ENCODE measurements at places on chromosomes 7 and 10. TPM values are rescaled to one million over a fixed set of nuclear protein-coding genes. Genes with fewer than 3 reads are reported as not detected.

- peak; percentile 89 for DNase-seq
These were observed 8.3 kb downstream of the XPNPEP1 start for GRCh38 chr10:109914966-109915365.

EBF3 gene
- not detected for total RNA-seq

CARD11 gene
- not detected for total RNA-seq

SHH gene
- total RNA-seq, result not detected

PDE1C gene
- 1.2 TPM for total RNA-seq

DNA sequence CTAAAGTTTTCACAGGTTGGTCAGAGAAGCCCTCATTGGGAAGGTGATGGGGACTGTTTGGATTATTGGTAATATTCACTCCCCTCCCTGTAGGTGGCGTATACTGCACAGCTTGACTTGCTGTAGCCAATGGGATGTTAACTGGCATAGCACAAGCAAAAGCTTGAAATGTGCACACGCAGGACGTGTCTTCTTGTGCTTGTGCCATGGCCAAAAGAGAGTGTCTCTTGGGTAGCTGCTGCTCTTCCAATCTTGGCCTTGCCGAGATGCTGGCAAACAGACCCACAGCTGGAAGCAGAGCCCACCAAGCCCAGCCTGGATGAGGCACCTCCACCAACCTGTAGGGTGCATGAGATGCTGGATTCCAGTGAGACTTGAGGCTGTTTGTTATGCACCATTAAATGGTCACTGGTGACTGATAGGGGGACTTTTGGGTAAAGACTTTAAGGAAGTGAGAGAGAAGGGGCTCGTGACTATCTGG lies 266.0 kb downstream of the GRID1 start:
- DNase-seq, result no peak

TRPV6 gene
- total RNA-seq, result not detected

ATRNL1 gene
- total RNA-seq, result not detected

GRCh38 chr10:88525371-88526069 lies 57.6 kb downstream of the RNLS start:
- peak; percentile 57 for DNase-seq

DNA sequence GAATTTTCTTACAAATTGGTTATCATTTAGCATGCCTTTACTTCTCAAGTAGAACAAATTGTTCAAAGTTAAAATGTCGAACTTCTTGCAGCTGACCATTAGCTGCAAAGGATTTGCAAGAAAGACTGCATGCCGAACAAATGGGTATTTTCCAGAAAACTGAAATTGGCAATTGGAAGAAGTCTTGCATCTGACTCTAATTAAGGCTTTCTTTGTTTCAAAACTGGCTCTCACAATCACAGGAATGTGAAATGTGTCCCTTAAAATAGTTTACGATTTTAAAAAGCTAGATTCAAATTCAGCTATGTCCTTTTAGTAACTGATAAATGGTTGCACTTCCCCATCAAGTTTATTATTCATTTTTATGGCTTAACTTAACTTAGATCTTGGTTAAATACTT lies 207.9 kb downstream of the ARL4A start:
- DNase-seq, result no peak

CTNNA3 gene
- not detected for total RNA-seq

DNA sequence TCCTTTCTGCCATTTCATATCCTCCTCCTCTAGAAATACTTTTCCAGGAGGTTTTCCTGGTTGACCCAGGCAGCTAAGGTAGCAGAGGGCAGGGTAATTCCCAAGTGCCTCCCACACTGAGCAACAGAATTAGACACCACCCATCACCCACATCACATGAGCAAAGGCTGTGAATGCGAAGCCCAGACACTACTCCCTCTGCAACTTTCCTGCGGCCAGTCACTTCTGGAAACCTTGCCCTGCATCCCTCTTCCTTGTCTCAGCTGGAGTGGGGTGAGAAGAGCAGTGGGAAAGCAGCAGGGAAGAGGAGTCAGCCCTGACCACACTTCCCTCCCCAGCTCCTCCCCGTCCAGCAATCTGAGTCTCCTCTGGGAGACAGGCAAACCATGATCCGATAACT lies 15.2 kb downstream of the TMEM176B start:
- DNase-seq, result no peak

DNA sequence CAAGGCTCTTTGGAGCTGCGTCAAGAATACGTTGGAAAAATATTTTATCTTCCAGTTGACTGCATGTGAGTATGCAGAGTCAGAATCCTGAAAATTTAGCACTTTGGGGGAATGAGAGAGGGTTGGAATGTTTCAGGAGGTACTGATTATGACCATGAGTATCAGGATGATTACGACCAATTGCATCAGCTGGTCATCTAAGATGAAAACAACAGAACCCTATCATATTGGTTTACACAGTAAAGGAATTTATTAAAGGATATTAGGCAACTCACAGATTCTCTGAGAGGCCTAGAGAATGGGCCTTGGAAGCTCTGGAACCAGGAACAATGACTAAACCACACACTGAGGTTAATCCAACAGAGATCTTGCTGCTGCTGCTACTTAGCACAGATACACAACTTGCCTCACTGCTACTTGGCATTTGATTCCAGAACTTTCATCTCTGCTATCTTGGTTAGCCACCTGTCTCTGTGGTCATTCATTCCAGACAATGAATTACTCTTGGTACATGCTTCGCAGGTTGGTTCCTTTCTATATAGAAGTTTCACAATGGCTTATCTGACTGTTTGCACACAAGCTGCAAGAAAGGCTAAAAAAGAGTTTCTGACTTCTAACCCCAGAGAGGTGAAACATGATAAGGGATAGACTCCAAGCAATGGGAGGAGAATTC lies 68.0 kb upstream of the CTTNBP2 start:
- no peak for DNase-seq

- DNase-seq, result peak; percentile 69
These were observed 61.4 kb upstream of the GPR158 start for GRCh38 chr10:25113191-25114035.

DNA sequence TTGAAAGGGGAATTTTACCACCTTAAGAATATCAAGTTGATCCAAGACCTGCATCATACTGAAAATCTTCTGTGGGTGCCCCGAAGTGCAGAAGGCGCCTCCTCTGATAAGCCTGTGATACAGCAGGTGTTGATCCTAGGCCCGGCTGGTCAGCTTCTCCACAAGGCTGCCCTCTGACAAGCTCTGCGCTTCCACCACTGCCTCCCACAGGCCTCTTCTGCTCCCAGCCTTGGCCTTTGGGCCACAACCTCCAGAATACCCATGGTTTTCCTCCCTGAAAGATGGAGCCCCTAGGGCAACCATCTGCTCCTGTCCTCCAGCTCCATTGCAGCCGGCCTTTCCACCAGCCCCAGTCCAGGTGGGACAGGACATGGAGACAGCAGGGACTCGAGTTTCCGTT lies 5.6 kb upstream of the OGDHL start:
- DNase-seq, result no peak

GRCh38 chr10:27319752-27320431 lies 79.3 kb upstream of the ACBD5 start:
- no peak for DNase-seq

OPN1SW gene
- total RNA-seq, result not detected

GSTO2 gene
- total RNA-seq, result 2.1 TPM

DNA sequence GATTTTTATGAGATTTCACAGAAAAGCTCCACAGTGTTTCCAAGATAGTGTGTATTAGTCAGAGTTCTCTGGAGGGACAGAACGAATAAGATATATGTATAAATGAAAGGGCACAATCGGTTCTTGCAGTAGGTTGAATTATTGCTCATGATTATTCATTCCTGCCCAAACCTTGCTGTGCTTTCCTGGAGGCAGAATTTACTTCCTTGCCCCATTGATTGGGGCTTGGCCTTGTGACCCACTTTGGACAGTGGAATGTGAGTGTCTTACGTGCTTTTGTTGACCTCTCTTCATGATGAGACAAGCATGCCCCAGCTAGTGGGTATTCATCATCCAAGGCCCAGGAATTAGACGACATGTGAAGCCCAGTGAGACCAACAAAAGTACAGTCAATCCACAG lies 53.0 kb upstream of the ABCB5 start:
- no peak for DNase-seq

DNA sequence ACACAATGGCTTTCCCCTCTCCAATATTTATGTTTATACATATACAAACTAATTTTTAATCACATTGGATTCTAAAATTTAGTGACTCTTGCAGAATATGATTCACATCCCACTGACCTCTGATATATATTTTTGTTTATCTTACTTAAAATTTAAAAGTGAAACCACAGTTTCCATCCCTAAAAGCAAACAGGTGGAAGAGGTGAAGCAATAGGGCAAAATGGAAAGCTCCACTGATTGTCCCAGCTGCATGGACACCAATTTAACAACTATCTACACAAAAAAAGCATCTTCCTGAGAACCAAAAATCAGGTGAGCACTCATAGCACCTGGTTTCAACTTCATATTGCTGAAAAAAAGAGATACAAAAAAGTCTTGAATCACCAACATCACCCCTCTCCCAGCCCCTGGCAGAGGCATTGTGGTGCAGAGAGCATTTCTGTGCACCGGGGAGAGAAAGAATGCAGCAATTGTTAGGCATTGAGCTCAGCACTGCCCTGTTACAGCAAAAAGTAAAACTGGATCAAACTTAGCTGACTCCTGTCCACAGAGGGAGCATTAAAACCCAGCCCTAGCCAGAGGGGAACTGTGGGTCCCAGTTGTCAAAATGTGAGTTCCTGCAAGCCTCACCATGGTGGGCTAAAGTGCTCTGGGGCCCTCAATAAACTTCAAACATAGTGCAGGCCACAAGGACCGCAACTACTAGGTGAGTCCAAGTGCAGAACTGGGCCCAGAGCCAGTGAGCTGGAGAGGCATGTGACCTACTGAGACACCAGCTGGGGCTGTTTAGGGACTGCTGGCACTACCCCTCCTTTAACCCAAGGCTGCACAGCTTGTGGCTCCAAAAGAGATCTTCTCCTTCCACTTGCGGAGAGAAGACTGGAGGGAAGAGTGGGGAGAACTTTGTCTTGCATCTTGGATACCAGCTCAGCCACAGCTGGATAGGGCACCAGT lies 92.1 kb downstream of the SIRT1 start:
- DNase-seq, result no peak

PIK3CG gene
- total RNA-seq, result not detected

DNA sequence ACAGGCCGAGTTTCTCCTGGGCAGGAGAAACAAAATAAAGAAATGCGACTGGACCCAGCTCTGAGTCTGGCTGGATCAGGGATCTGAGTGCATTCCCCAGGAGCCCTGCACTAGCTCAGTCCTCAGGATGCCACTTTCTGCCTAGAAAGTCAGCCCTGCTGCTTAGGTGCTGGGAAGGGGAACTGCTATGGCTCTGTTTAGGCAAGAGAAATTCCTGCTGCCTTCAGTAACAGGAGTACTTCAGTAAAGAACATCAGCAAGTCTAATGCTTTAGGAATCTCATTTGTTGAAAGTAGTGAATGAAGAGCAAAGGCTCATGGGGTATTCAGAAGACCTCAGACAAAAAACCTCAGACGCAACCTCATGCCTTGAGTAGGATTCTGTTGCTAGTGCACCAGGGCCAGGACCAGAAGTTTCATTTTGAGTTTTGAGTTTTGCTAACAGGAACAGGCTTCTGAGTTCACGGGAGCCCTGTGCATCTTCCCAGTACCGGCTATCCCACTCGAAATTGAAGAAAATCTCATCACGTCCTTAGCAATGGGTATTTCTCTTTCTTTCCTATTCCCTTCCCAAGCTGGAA lies 170.8 kb upstream of the CDCA7L start:
- DNase-seq, result peak; percentile 33

GRCh38 chr7:16034353-16034752 lies 347.9 kb upstream of the MEOX2 start:
- DNase-seq, result peak; percentile 72
